ENCODE measurements at places on chromosomes 13 and 19.
A peak's percentile ranks its signal among the peaks of the same experiment; 100 is the strongest.

- peak; percentile 45 for DNase-seq
Measured at GRCh38 chr13:26941345-26942174, 181.0 kb upstream of the GPR12 start.

GRCh38 chr13:44730851-44731250, 154.7 kb upstream of the TSC22D1 start:
- DNase-seq, result no peak

DNA sequence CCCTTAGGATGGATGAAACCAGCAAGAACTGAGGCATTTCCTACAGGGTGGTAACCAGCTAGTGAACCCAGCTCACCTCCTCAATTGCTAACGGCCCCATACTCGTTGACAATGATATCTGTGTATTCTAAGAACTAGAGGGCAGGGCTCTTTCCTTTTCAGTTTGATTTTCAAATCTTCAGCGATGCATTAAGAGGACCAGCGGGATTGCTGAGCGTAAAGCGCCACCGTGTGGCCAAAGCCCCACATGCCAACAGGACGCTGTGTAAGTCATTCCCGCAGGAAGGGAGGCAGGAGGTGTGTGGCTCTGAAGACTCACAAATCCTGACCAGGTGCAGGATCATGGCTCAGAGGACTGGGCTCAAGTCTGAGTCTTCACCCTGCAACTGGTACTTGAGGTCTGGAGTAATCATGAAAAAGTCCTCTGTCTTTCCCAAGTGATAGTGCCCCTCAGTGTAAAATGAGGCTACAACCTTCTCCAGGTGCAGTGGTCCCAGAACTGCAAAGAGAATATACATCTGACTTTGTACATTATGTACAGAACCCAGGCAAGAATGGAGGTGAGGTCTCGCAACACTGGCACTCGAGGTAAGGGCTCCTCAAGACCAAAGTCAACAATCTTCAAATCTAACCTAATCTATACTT, 40.9 kb downstream of the C13orf42 start:
- peak; percentile 85 for DNase-seq

- DNase-seq, result no peak
Measured at GRCh38 chr13:50275392-50276063, 260.3 kb downstream of the KCNRG start.

GRCh38 chr19:867301-867793, 7.9 kb downstream of the CFD start:
- DNase-seq, result no peak

DNA sequence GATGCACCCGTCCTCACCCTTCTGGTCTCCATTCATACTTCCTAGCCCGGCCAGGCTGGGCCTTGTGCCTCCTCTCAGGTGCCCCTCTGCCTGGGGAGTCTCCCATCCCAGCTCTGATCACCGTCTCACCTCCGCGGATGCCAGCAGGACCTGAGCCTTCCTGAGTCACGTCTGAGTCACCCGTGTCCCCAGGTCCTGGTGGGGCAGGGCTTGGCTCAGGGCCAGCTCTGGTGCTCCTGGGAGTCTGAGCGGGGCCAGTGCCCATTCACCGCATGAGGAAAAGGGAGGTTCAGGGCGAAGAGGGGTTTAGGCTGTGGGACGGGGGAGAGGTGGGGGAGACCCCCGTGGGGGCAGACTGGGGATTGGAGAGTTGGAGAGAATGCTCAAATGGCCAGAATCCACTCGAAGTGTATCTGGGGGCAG, 593 bp downstream of the ATP8B3 start:
- peak; percentile 37 for DNase-seq

GRCh38 chr19:43606569-43607229, 5.2 kb upstream of the SRRM5 start:
- DNase-seq, result no peak

DNA sequence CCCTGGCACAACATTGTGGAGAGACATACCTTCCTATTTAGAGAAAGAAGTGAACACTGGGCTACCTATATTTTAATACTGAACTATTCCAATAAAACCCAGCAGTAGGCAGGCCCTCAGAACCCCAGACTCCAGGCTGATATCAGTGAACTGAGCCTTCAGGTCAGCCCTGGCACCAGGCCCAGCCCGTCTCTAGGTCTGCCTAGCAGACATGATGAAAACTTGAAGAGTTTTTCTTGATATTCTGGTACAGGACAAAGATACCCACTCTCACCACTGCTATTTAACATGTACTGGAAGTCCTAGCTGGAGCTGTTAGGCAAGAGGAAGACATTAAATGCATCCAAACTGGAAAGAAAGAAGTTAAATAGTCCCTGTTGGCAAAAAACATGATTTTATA, 396.6 kb upstream of the SPRY2 start:
- DNase-seq, result no peak

- no peak for DNase-seq
Measured at GRCh38 chr13:22173610-22174009, 502.7 kb downstream of the FGF9 start.

DNA sequence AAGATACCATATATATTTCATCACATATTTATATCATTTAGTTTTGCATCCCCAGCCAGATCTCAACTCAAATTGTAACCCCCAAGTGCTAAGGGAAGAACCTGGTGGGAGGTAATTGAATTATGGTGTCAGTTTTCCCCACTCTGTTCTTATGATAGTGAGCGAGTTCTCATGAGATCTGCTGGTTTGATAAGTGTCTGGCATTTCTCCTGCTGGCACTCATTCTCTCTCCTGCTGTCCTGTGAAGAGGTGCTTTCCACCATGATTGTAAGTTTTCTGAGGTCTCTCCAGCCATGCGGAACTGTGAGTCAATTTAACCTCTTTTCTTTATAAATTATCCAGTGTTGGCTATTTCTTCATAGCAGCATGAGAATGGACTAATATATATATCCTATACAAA, 462.5 kb upstream of the SLITRK5 start:
- no peak for DNase-seq

DNA sequence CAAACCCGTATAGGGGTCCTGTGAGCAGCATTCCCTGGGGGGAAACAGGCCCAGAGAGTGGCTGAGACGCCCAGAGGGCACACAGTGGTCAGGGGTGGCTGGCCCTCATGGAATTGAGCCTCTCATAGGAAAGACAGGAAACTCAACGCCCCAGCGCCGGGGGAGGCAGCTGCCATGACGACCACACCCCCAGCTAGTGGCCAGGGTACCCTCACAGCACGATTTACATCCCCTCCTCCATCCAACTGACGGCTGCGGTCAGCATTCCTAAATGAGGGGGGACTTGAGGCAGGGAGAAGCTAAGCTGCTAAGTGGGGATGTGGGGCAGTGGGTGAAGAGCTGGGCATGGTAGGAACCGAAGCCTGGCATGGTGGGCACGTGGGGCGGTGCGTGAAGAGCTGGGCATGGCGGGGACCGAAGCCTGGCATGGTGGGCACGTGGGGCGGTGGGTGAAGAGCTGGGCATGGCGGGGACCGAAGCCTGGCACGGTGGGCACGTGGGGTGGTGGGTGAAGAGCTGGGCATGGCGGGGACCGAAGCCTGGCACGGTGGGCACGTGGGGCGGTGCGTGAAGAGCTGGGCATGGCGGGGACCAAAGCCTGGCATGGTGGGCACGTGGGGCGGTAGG, 10.0 kb downstream of the MED16 start:
- no peak for DNase-seq

- DNase-seq, result no peak
Measured at GRCh38 chr19:58009301-58009665, 6.7 kb upstream of the ZNF606 start.

- peak; percentile 35 for DNase-seq
Measured at GRCh38 chr19:44891016-44891882, at the start of gene TOMM40. Gene TOMM40 (plus strand): TSS chr19:44891254. CDS start chr19:44891416, 162 bp downstream.

GRCh38 chr19:32254509-32254890, 90.9 kb upstream of the ZNF507 start:
- DNase-seq, result no peak

DNA sequence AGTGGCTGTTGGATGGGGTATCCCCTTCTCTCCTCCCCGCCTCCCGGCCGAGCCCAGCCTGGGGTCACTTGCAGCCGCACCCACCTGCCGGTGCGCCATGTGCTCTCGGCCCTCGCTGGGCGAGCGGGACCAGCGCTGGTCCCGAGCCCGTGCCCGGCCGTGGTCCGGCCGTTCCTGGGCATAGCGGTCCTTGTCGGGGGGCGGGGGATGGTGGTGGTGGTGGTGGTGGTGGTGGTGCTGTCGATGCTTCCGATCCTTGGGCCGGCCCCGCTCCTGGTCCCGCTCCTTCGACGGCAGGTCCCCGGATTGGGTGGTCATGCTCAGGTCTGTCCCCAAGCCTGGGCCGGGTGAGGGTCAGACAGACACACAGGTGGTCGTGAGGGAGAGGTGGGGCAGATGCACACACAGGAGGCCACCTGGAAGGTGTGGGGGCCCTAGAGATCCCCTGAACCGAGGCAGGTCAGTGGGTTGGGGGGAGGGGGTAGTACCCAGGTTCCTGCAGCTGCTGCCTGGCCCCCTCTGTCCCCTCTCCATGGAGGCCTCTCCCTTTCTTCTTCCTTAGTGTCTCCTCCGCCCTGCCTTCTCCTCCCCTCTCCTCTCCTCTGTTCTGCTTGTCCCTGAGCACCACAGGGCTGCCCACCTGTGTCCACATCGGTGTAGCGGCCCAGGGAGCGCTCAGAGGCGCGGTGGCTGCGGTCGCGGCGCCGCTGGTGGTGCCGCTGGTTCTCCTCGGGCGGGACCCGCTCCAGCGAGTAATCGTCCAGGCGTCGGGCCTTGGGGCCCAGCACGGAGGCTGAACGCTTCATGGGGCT, 58.7 kb downstream of the IER2 start:
- DNase-seq, result no peak

- DNase-seq, result no peak
Measured at GRCh38 chr13:40429706-40430545, 236.5 kb downstream of the FOXO1 start.

DNA sequence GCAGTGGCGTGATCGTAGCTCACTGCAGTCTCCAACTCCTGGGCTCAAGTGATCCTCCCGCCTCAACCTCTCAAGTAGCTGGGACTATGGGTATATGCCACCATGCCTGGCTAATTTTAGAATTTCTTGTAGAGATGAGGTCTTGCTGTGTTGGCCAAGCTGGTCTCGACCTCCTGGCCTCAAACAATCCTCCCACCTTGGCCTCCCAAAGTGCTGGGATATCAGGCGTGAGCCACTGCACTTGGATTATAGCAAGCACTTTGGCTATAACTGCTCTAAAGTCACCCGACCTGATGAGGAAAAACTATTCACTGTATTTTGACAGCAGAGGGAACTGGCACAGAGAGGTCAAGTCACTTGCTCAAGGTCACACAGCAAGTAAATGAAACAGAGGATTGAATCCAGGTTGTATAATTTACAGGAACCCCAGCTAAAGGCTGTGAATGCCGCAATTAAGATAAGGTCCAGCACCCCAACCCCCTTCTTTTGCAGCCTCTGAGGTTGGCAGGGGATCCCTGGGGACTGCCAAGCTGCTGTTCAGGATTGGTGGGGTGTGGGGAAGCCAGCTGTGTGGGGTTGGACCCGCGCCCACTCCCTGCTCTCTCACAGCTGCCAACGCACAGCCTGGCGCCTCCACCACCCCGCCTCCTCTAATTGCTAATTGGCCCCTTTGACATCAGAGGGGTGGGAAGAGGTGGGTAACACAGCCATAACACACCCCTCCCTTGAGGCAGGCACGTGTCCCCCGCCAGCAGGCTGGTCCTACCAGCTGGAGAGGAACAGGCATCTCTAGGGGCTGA, 6.0 kb downstream of the TMIGD2 start:
- no peak for DNase-seq

DNA sequence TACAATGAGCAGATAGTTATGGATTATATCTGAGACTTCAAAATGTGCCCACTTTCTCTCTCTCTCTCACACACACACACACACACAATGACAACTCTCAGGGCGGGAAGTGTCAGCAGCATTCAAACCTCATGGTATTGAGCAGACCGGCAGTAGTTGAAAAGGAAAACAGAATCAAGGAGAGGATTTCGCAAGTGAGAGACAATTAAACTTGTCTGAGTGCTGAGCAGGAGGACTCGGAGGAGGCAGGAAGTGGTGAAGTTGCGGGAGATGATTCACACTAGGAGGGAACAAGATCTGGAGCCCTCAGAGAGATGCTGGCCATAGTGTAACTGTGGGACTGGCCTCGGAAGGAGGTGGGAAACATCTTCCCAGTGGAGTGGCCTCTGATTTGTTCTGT, 353.1 kb downstream of the EFNB2 start:
- no peak for DNase-seq

DNA sequence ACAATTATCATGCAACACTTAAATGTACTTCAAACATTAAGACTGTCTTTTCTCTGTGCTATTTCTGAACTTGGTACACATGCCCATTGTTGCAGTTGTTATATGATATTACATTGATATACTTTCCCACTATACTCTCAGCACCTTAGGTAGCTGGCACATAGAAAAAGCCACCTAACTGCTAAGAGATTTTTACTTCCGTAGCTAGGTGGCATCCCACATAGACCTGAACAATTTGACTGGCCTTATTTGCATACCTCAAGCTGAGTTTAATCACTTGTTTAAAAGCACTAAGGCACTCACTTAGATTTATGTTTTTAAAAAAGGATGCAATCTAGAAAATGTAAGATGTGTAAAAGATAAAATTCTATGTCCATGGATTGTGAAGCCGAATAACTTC, 194.2 kb downstream of the POU4F1 start:
- no peak for DNase-seq

DNA sequence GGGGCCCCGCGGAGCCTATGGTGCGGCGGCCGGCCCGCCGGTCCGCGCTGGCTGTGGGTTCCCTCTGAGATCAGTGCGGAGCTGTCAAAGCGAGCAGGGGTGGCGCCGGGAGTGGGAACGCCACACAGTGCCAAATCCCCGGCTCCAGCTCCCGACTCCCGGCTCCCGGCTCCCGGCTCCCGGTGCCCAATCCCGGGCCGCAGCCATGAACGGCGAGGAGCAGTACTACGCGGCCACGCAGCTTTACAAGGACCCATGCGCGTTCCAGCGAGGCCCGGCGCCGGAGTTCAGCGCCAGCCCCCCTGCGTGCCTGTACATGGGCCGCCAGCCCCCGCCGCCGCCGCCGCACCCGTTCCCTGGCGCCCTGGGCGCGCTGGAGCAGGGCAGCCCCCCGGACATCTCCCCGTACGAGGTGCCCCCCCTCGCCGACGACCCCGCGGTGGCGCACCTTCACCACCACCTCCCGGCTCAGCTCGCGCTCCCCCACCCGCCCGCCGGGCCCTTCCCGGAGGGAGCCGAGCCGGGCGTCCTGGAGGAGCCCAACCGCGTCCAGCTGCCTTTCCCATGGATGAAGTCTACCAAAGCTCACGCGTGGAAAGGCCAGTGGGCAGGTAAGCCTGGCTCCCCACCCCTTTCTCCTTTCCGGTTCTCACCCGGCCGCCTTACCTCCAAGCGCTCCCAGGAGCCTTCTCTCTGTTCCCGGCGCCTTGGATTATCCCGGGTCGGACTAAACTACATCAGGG, at the start of gene PDX1:
TSS of gene PDX1 (plus strand) at position 67 of the 743 bp plus-strand sequence. CDS start at position 206, 139 bp downstream.
- no peak for DNase-seq

DNA sequence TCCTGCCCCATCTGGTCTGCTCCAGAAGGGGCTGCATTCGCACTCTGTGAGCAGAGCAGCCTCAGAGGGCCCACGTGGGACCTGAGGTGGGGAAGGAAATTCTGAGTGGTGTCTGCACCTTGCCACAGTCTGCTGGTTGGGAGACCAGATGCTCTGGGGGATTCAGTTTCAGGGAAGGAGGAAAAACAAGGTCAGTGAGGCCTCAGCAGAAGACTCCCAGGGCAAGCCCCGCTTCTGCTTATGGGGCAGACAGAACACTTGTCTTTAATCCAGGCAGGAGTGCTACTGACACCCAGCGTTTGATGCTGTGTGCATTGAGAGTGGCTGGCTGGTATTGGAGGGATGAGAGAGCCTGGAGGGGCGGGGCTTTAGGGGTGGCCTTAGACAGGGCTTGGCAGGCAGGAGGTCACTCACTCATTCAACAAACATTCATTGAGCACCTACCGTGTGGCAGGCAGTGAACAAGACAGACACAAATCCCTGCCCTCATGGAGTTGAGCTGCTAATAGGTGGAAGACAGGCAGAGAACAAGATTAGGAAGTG, 4.9 kb upstream of the CLEC17A start:
- no peak for DNase-seq

- peak; percentile 77 for DNase-seq
Measured at GRCh38 chr19:7705387-7706187, 3.7 kb upstream of the FCER2 start.
